Activated naive CD8-positive, alpha-beta T cell treated with anti-CD3 and anti-CD28 coated beads, Interleukin-2, amount 10 ng/mL, durations not matched to agents 7 days and 5 days (primary cell): ENCODE measurements at places on chromosomes 5 and 9.

DNA sequence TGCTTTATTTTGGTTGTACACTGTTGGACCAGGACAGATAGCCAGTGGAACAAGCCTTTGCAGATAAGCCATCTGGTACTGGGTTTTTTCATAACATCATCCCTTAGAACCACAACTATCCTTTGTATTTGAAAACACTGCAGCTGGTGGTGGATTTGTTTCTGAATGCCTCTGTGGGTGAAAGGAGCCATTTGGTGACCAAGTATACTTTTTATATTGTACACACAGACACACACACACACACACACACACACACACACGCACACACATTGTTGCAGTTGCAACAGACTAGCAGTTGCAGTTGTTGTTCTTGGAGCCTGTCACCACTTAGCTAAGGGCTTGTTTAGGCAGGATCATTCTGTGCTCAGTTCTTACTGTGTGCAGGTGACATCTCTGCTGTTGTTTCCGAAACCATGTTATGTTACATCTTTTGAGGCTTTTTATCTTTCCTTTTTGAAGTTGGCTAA lies 22.9 kb upstream of the CAVIN4 start:
- no peak for DNase-seq

DNA sequence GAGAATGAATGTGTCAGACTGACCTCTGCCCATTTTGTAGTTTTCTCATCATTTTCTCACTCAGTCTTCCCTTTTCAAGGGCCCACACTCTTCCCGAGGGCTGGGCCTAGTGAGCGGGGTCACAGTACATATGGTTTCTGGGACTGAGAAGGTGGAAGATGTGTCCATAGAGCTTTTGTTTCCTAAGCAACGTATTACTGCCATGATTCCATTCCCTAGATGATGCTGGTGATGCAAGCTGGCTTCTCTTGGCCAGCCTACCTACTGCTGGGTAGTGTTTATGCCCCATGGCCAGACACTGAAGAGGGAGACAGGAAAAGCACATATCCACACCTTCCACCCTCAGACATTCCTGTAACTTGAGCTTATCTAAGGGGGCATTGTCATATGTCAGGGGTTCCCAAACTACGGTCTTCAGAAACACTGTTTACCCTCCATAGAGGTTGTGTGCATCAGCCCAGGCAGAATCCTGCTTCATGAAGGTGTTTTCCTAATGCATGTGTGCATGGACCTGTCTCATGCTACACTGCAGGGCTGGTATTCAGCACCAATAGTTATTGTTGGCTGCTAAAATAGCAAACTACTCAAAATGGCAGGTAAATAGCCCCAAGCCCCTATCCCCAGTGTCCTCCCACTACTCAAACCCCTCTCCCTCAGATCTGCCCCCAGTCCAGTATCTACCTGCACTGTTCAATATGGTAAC lies 9.5 kb downstream of the IRF1 start:
- peak; percentile 38 for DNase-seq

DNA sequence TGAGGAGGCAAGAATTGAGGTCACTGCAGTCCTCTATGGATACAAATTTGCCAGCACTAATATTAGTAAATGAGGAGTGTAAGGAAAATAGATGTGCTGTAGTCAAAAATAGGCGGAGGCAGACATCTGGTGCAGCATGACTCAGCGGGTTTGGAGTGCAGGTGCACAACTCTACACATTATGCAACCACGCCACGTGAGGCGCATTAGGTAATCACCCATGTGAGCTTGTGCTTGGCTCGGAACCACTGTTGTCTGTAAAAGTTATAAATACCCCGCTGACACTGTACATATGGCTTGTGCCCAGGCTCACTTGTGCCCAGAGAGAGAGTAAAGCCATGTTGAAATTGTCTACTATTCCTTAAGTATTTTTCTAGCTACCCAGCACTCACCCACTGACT lies 623.5 kb upstream of the NUDT12 start:
- no peak for DNase-seq

GRCh38 chr9:15205632-15206420 lies 101.2 kb downstream of the TTC39B start:
- no peak for DNase-seq

- no peak for DNase-seq
These were observed 469.1 kb downstream of the RAB3C start for GRCh38 chr5:59051951-59052350.

- no peak for DNase-seq
These were observed 12.1 kb downstream of the ZFAND5 start for GRCh38 chr9:72352911-72353388.

DNA sequence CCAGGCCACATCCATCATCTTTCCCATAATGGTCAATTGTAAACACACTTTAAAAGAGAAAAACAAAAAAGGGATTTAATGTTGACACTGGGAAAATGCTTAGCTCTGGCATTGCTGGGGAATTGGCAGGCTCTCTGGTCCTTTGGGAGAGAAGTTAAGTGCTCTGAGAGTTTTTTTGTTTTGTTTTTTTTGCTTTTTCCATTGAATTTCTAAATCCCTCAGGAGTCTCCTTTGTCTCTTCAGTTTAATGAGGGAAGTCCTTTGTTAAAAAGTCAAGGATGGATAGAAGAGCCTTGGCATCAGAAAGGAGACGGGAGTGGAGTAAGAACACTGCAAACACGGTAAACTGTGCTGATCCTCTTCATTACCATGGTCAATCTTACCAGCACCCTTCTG lies 7.1 kb upstream of the HAND1 start:
- DNase-seq: no peak

GRCh38 chr9:88653911-88654310 lies 118.9 kb downstream of the NXNL2 start:
- DNase-seq: no peak

GRCh38 chr5:72270037-72270436 lies 50.0 kb downstream of the MRPS27 start:
- DNase-seq: no peak

GRCh38 chr5:90226433-90227099 lies 183.0 kb downstream of the CETN3 start:
- DNase-seq: no peak

- no peak for DNase-seq
These were observed 306.8 kb downstream of the TRPM3 start for GRCh38 chr9:70814597-70814996.

- DNase-seq: no peak
These were observed 140.1 kb upstream of the NR3C1 start for GRCh38 chr5:143543358-143544255.
